ENCODE measurements at places on chromosomes 16 and 17.
A peak's percentile ranks its signal among the peaks of the same experiment; 100 is the strongest.

GRCh38 chr17:78842881-78843565 lies 2.4 kb upstream of the USP36 start:
- peak; percentile 44 for DNase-seq

- DNase-seq, result no peak
Observed at GRCh38 chr17:53588317-53588716, 234.4 kb upstream of the KIF2B start.

DNA sequence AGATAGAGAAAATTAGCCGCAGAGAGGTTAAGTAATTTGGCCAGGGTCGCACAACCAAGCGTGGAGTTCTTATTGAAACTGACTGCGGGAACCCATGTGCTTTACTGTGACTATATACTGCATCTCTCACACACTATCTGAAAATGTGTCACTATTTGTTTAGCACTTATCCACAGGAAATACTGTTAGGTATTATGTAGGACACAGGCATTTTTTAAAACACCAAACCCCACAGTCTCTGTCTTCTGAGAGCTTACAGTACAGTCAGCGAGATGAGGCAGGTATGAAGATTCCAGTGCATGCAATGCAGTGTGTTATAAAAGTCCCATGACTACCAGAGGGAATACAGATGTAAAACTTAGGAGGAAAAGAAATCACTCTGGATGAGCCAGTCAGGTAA lies 11.3 kb downstream of the RBL2 start:
- DNase-seq, result no peak

DNA sequence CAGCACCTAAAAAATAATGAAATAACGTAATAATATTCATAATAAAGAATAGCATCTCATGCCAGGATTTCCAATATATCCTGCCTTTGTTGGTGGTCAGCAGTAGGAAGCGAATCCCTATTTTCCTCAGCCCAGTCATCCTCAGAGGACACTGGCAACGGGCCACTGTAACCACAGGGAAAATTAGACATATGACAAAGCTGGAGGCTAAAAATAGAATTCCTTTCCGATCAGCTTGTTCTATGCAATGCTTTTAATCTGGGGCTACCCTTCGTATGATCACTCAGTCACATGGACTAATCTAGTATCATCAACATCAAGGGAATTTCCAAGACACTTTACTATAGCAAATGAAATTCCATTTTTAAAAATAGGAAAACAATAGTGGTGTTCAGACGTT lies 246.9 kb upstream of the KCNJ16 start:
- DNase-seq, result no peak

- no peak for DNase-seq
Observed at GRCh38 chr16:87725596-87726235, 40.1 kb downstream of the KLHDC4 start.

- DNase-seq, result no peak
Observed at GRCh38 chr17:77491921-77492445, 351.2 kb downstream of the SEC14L1 start.

DNA sequence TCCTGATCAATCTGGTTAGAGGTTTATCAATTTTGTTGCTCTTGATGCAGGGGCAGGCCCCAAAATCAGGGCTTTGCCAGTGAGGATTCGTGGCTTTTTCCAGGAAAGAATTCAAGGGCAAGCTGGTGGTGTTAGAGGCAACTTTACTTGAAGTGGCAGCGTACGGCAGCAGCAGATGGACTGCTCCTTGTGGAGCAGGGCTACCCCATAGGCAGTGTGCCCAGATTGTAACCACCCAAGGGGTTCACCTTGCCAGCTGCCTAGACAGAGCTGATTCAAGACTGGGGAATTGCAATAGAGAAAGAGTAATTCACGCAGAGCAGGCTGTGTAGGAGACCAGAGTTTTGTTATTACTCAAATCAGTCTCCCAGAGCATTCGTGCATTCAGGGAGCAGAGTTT lies 16.7 kb downstream of the DRC7 start:
- DNase-seq, result no peak

GRCh38 chr16:10312784-10313724 lies 72.8 kb upstream of the ATF7IP2 start:
- no peak for DNase-seq

GRCh38 chr17:64615028-64615677 lies 47.0 kb downstream of the SMURF2 start:
- no peak for DNase-seq

DNA sequence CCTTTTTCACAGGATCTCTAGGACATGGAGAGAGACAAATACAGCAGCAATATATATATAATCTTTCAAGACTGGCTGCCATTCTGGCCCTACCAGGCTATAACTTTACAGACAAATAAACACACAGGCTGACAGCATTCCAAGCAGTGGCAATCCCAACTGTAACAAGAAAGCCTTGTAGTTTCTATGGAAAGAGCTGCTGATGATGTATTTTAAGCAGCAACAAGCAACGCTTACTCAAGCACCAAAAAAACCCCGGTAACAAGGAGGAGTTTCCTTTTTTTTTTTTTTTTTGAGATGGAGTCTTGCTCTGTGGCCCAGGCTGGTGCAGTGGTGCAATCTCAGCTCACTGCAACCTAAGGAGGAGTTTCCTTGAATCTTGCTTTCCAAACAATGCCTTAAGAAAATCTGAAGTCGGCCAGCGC lies 23.2 kb downstream of the LSM12 start:
- DNase-seq, result no peak

DNA sequence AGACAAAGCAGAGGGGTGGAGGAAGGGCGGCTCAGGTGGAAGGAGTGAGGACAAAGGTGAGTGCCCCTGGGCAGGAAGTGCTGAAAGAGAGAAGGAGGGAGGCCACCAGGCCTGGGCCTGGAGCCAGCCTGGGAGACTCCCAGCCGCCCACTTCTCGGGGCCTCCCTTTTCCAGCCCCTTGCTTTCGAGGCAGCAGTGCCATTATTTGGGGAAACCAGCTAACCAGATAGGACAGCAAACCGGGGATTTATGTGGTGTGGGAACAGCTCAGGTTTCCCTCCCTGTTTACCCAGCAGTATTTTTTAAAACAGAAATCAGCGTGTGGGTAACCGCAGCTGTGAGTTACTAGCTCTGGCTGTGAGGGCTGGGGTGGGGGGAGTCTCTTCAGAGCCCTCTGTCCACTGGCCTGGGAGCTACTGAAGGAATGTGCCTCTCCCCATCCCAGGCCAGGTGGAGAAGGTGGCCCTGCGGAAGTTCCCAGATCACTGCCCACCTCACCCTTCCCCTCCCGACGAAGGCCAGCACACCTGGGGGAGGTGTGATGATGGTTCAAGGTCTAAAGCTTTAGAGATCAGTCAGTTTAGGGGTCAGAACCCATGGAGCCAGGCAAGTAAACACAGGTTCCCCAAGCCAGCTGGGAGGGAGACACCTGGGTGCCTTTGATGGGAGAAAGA lies 8.4 kb upstream of the MEOX1 start:
- DNase-seq, result no peak

- peak; percentile 83 for DNase-seq
Observed at GRCh38 chr16:84599521-84600202, 18.2 kb downstream of the COTL1 start.

DNA sequence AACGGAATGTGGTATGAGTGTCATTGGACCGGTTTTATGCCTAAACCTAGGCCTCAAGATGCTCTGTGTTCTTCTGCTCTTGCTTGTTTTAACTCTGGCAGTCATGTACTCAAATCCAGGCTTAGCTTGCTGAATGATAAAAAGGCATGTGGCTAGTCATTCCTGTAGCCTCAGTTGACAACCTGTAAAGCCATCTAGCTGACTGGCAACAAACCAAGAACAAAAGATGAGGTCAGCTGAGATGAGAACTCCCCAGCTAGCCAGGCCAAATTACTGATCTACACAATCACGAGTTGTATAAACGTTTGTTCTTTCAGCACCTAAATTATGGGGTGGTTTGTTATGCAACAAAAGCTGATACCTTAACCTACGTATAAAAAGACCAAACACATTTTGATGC lies 1406.0 kb upstream of the CDH8 start:
- DNase-seq, result no peak

GRCh38 chr16:82882982-82883835 lies 256.4 kb downstream of the CDH13 start:
- no peak for DNase-seq

DNA sequence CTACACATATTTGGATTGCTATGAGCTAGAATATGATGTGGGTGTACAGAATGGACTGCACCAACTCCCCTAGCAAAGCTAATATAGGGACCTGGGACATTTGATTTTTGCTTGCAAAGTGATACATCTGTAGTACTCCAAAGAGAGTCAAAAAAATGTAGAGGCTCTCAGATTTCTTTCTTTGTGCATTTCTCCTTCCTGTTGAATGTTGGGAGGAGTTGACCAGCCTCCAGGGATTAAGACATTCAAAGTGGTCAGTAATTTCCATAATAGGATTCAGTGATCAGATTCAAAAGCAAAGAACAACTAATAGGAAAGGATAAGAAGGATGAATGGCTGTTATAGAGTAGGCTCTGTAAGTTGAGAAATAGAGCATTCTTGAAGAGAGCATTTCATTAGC lies 934.9 kb downstream of the KCNJ2 start:
- no peak for DNase-seq

DNA sequence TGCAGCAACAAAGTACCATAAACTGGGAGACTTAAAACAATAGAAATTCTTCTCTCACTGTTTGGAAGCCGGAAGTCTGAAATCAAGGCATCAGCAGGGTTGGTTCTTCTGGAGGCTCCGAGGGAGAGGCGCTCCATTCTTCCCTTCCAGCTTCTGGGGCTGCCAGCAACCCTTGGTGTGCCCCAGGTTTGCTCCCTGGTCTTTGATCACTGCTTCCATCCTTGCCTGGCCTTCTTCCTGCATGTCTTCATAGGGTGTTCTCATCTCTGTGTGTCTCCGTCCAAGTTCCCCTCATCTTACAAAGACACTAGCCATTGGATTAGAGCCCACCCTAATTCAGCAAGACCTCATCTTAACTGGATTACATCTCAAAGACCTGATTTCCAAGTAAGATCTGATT lies 35.3 kb upstream of the LRRC75A start:
- no peak for DNase-seq

- DNase-seq, result no peak
Observed at GRCh38 chr17:36975922-36976515, 27.3 kb downstream of the AATF start.

- DNase-seq, result no peak
Observed at GRCh38 chr16:86986809-86987487, 330.2 kb downstream of the C16orf95 start.

DNA sequence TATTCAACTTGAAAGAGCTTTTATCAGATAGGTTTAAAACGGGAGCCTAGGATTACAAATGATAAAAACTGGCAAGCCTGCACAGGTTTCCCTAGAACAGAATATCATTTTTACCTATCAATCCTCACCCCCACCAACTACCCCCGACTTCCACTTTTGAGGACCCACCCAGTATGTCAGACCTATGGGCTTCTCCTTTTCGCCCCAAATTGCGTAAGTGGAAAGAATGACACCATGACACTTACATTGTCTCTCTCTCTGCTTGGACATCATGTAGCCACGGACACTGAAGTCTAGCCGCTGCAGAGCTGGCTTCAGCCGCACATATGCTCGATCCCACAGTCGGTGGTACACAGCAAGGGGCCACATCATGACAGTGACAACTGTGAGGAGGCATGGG lies 7.4 kb upstream of the PSMC3IP start:
- no peak for DNase-seq

- DNase-seq, result no peak
Observed at GRCh38 chr16:84502075-84502474, 2.4 kb downstream of the MEAK7 start.

GRCh38 chr16:72612718-72613117 lies 435.2 kb downstream of the ZFHX3 start:
- DNase-seq, result no peak

DNA sequence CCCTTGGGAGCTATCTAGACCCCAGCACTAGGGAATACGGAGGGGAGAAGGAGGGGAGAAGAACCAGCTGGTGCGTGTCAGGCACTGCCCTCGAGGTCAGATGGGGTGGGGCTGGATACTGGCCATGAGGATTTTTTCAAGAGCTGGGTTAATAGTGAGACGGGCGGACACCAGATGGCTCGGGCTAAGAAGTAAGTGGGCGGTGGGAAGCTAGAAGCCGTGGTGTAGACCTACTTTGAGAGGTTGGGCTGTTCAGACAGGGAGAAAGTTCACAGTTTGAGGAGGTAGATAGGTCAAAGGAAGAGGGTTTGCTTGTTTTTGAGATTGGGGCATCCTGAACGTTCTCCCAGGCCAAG lies 303.8 kb downstream of the SEC14L1 start:
- no peak for DNase-seq

- DNase-seq, result no peak
Observed at GRCh38 chr17:45435481-45435880, 2.8 kb upstream of the ARHGAP27 start.

DNA sequence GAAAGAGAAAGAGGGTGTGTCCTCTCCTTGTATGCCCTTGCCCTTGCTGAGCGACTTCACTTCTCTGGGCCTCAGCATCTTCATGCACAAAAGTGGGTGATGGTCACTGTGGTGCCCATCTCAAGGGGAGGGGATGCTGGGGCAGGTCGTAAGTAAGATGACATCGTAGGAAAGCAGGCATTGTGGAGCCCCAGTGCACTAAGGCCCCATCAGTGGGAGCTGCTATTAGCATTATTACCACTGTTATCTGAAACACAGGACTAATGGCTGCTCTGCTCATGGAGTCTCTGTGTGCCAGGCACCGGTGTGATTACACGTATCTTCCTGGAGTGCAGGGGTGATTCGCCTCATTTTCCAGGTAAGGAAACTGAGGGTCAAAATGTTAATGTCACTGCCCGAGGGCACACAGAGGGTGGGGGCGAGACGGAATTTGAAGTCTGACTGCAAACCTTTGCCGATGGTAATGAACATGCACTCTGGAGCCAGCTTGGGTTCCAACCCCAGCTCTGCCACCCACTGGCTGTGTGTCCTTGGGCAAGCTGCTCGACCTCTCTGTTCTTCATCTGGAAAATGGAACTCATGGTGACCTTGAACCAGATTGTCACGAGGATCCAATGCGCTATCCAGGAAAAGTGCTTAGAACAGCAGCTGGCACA lies 63.2 kb upstream of the GSE1 start:
- DNase-seq, result no peak

- DNase-seq, result no peak
Observed at GRCh38 chr17:72354071-72354470, 233.3 kb downstream of the SOX9 start.

All from retina (tissue), 1 donor.